ENCODE measurements at places on chromosomes 6 and 20.

DNA sequence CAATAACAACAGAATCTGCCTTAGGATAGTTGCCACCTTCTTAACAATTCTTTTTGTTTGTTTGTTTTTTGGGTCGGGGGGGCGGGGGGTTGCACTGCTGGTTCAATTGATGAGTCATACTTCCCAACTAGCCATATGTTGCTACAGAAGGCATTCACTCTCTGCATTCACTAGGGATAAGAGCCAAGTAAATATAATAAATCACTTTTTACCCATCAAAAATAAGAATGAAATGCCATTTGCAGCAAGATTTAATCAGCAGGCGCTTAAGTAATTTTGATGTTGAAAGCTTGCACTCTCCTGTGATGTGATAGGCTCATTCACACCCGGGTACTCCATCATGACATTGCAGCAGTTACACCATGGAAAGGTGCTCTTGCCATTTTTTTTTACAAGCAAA, 209.8 kb downstream of the HIVEP2 start:
- no peak for DNase-seq

DNA sequence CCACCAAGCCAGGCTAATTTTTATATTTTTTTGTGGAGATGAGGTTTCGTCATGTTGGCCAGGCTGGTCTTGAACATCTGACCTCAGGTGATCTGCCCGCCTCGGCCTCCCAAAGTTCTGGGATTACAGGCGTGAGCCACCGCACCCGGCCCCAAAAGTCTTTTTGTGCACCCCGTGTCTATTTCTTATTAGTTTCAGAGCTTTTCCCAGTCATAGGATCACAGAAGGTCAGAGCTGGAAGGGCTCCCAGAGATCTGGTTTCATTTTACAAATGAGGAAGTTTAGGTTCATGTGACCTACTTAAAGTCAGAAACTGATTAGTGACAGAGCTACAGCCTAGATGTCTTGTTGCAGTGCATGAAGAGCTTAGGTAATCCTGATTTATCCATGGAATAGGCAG, 1.6 kb upstream of the OGFRL1 start:
- DNase-seq = no peak

- DNase-seq = no peak
Observed at GRCh38 chr6:98024359-98024758, 741.3 kb upstream of the MMS22L start.

- no peak for DNase-seq
Observed at GRCh38 chr6:158211273-158212055, 43.3 kb downstream of the GTF2H5 start.

- no peak for DNase-seq
Observed at GRCh38 chr6:90121982-90122381, 174.7 kb downstream of the BACH2 start.

- no peak for DNase-seq
Observed at GRCh38 chr6:155406801-155407200, 48.8 kb downstream of the NOX3 start.
